ENCODE measurements at places on chromosomes 7 and 10.

DNA sequence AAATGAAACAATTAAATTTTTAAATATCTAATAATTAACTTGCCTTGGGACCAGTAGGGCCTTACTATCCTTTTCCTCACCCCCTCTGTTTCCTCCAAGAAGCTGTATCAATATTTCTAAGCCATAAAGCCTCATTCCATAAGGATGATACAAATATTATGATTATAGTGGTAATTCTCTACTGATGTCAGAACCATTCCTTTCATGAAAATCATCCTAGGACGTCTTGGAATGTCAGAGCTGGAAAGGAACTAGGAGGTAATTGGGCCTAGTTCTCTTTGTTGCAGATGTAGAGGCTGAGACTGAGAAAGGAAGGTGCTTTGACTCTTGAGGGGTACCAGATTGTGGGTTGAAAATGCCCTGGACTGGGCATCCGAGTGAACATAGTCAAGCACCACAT lies 766.7 kb upstream of the GHITM start:
- DNase-seq = no peak

GRCh38 chr7:92534572-92534971 lies 6.0 kb downstream of the RBM48 start:
- no peak for DNase-seq

DNA sequence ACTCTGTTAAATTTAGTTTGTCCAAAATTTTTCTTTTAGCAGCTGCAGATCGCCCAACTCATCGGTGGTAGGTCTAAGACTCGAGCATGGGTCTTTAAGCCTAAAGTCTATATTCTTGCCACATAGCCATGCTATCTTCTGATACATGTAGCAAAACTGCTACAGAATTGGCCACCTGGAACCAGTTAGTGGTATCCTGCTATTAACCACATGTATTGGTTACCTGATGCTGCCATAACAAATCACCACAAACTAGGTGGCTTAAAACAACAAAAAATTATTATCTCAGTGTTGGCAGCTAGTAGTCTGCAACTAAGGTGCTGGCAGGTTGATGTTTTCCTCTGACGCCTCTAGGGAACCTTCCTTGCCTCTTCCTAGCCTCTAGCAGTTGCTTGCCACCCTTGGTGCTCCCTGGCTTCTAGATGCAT lies 96.7 kb upstream of the PIK3CG start:
- DNase-seq = no peak

DNA sequence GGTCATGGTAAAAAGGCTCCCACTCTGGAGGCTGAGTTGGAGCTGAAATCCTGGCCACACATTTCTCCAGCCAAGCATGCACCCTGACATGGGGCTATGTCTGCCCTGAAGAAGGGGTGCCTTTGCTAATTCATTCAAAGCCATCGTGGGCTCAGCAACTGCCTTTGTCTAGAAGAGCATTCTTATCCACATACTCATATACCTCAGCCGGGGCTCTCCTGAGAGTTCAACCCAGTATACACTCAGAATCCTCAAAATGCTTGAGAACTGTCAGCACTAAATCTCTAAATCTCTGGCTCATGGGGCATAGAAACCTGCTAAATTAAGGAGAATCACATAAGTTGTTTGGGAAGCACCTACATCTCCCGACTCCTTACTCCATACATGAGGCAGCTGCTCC lies 89.3 kb downstream of the MRPL32 start:
- no peak for DNase-seq
